ENCODE measurements at places on chromosomes 1 and 21. TPM values are rescaled to one million over a fixed set of nuclear protein-coding genes. Genes with fewer than 3 reads are reported as not detected.

STIL gene
- total RNA-seq: 7.0 TPM

TDRD10 gene
- total RNA-seq: 5.2 TPM

WNT9A gene
- 1.7 TPM for total RNA-seq

TAF1A gene
- 2.9 TPM for total RNA-seq

MIXL1 gene
- 0.06 TPM for total RNA-seq

PDE4DIP gene
- total RNA-seq: 12.6 TPM

PUM1 gene
- total RNA-seq: 38.4 TPM

CFHR5 gene
- total RNA-seq: not detected

INAVA gene
- not detected for total RNA-seq

NID1 gene
- 261 TPM for total RNA-seq

PCP4L1 gene
- total RNA-seq: not detected

All from bladder microvascular endothelial cell (primary cell).